ENCODE measurements at places on chromosomes 7 and 10.

DNA sequence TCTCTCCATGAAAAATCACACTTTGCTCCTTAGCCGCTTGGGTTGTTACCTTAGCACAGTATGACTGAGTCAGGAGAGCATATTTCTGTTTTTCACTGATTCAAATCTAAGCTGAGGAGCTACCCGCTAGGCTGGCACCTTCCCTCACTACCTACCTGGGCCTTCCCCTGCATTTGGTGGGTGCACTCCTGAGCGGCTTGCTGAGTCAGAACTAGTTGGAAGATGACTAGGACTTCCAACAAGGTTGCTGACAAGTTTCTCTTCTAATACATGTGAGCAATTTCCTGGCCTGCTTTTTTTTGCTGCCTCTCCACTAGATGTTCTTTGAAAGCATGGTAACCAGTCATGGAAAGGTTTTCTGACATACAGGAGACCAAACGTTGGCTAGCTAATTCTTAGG lies 43.8 kb upstream of the SEC61G start:
- DNase-seq: no peak

- DNase-seq: no peak
Observed at GRCh38 chr10:117222976-117223692, 17.8 kb upstream of the SLC18A2 start.

GRCh38 chr10:132563485-132564248 lies 26.1 kb downstream of the INPP5A start:
- no peak for DNase-seq

- DNase-seq: peak; percentile 66
Observed at GRCh38 chr7:94907811-94908322, 473 bp downstream of the PPP1R9A start.

DNA sequence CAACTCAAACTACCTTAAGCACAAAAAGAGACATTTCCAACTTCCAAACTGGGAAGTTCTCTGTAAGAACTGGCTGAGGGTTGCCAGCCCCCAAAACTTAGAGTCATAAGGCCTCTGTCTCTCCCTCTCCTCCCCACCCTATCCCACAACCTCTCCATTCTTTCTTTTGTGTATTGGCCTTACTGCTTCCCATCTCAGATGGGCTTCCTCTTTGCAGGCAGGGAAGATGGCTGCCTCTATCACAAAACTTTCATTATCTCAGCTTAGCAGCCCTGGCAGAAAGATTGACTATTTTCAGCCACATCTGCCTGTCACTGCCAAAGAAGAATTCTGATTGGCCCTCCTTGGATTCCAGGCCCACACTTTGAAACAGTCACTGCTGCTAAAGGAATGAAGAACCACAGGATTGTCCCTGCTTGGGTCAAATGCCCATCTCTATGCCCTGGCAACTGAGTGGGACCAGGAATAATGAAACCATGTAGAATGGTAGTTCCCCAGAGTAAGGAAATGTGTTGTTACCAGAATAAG lies 58.0 kb upstream of the PRKAR2B start:
- no peak for DNase-seq

DNA sequence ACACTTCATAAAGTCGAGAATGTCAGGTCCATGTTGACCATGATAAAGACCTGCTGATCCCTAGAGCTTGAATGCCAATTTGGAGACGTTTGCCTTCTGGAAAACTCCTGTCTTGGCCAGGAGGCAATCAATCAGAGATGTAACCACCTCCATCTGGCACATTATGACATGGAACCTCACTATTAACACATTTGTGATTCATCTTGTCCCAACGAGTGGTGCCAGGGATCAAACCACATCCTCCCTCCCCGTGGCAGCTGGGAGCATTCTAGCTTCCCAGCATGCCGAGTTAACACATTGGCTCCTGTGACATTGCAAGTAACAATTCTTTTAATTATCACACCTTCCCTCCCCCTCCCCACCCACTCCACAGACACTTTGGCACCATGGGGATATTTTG lies 84.0 kb upstream of the PPP1R17 start:
- DNase-seq: no peak

GRCh38 chr10:78262860-78263259 lies 229.2 kb downstream of the RPS24 start:
- no peak for DNase-seq

- no peak for DNase-seq
Observed at GRCh38 chr10:89478739-89479654, 56.4 kb downstream of the SLC16A12 start.

DNA sequence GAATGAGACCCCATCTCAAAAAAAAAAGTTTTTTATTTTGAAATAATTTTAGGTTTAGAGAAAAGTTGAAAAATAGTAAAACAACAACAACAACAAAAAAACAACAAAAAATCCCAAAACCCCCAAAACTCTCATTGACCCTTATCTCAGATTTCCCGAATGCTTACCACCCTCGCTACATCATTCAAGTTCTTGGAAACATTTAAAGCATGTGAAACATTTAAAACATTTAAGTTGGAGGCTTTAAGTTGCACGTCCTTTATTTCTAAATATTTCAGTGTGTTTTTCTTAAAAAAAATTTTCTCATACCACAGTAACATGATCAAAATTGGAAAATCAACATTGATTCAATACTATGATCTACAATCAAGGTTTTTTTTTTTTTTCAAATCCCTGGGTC lies 382 bp upstream of the ARMS2 start:
- no peak for DNase-seq

DNA sequence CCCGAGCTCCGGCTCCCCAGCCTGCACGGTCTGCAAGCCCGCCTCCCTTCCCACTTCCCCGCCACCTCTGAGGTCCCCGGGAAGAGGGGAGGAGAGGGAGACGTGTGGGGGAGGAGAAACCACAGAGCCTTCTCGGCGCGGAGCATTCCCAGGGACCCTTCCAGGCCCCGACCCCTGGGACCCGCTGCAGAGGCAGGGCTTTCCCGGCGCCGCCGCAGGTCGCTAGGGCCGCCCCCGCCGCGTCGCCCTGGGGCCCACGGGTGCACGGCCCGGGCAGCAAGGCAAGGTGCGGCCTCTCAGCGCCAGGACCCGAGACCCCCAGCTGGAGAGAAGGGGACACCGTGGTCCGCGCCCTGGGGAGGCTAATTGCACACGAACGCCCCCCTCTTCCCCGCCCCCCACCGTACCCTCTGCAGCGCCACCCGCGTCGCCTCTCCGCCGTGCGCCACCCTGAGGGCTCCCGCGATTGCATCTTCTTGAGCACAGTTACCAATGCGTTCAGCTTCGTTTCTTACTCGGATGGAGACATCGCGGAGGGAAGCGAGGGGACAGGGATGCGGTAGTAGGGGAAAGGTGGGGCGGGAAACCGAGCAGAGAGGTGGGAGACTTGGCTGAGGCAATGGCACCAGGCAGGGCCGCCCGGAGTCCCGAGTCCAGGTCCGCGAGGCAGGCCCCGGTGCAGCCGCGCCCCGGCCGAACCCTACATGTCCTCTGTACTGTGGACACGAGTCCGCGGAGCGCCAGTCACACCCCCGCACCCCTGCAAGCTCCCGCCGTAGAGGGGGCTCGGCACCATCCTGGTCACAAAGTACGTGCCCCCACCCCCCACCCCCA lies 28.9 kb downstream of the SKIDA1 start:
- peak; percentile 54 for DNase-seq

- DNase-seq: peak; percentile 26
Observed at GRCh38 chr10:6678211-6678803, 98.2 kb upstream of the PRKCQ start.

- DNase-seq: no peak
Observed at GRCh38 chr10:17235136-17235535, 7.1 kb downstream of the VIM start.

GRCh38 chr10:34360984-34361383 lies 454.1 kb downstream of the PARD3 start:
- no peak for DNase-seq

GRCh38 chr7:5766321-5766761 lies 15.1 kb downstream of the RNF216 start:
- DNase-seq: no peak

- DNase-seq: no peak
Observed at GRCh38 chr10:125175807-125176206, 15.4 kb upstream of the CTBP2 start.

DNA sequence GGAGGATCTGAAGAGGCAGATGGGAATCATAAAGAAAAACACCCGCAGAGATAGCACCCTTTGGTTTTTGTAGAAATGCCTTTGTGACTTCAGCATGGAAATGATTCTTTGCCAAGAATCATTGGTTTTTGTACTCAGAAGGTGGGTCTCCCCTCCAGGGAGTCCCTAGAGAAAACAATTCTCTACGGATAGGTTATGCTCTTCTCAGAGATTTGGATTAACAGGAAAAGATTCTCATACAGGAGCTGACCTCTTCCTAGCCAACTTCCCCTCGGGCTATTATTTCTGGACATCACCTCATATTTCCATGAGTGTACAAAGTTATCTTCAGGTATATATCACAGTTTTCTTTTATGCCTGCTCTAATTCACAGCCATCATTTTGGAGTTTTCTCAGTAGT lies 274.2 kb upstream of the HABP2 start:
- no peak for DNase-seq

DNA sequence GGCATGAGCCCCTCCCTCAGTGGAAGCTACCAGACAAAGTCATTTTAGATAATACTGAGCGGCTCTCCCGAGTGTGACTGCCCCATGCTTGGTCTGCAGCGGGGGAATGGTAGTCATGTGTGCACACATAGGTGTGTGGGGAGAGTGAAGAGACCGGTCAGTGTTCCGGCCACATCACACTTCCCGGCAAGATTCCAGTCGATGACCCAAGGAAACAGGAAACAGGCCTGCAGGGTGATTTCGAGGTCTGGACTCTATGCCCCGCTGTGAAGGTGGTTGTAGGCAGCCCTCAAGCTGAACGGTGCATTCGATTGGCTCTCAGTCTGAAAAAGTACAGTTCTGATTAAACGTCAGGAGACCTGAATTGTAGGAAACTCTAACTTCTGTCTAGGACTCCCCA lies 73.2 kb downstream of the SYPL1 start:
- DNase-seq: no peak

- DNase-seq: no peak
Observed at GRCh38 chr10:62183857-62184795, 84.5 kb downstream of the RTKN2 start.

GRCh38 chr7:47978790-47979144 lies 648 bp downstream of the HUS1 start:
- DNase-seq: no peak

- no peak for DNase-seq
Observed at GRCh38 chr10:94439275-94439861, 37.0 kb downstream of the TBC1D12 start.

- no peak for DNase-seq
Observed at GRCh38 chr7:136652635-136653370, 215.6 kb upstream of the CHRM2 start.

GRCh38 chr10:127522298-127522697 lies 26.8 kb upstream of the NPS start:
- no peak for DNase-seq

DNA sequence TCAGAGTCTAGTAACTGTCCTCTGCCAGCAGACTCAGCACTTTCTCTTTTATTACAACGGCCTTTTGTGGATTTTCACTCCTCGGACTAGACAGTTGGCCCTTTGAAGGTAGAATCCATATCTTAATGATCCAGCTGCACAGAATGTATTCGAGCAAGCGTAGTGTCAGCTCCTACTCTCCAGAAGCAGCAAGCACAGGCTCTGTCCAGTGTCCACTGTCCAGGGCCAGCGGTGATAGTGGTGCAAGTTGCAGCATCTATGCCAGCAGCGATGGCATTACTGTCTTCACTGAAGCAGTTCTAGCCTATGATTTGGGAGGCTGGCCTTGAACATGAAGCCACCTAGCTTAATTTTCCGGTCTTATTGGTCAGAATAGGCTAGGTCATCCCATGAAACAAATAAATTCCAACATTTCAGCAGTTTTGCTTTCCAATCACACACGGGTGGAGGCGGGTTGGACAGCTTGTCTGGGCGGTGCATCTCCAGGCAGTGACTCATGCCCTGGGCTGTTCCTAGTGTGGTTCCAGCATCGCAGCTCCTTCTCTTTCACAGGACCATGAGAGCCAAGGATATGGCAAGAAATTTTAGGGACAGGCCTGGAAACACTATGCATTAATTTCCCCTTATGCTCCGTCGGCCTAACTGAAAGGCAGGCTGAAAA lies 108.6 kb upstream of the KCNMA1 start:
- no peak for DNase-seq

DNA sequence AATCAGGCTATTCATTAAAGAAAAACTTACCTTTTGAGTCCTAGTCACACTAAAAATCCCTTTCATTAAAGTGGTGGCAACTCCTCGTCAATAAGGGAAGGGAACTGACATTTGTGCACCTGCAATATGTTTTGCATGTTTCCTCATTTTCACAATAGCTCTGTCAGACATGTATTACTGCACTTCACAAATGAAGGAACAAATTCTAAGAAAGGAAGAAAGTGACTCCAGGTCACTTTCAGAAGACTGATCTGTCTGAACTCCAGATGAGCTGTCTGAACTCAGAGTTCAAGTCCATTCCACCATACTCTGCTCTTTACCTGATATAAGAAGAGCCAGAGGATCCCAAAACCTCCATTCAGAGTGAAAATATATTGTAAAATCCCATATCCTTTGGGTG lies 50.3 kb upstream of the GSAP start:
- no peak for DNase-seq

GRCh38 chr10:16950656-16951601 lies 133.7 kb upstream of the RSU1 start:
- DNase-seq: no peak

DNA sequence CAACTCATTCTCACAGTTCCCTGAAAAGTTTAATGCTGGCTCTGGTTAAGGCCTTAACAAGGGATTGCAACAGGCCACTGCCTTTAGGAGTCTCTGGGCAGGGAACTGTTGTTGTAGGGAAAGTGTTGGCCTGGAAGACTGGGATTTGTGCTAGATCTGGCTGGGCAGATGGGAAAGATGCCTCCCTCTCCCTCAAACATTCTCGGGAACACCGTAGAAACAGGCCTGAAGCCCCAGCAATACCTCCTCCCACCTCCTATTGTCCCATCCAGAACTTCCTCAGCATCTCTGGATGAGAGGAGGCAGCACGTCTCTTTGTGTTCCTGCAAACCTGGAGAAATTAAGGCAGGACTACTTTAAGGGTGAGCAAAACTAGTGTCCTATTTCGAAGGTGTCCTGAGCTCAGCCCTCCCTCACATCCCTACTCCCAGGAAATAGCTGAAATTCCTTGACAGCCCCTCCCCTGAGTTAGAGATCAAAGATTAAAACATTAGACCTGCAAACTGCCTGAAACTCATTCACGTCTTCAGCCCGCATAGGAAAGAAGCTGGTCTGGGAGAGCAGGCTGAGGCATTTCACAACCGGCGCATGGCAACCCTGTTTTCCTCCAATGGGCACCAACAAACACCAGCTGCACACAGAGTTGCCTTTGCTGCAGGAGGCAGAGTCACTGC lies 10.9 kb upstream of the MAP3K8 start:
- DNase-seq: no peak

- no peak for DNase-seq
Observed at GRCh38 chr7:137847568-137848050, 835 bp upstream of the DGKI start.

GRCh38 chr7:17863809-17864143 lies 76.5 kb downstream of the SNX13 start:
- DNase-seq: no peak

- no peak for DNase-seq
Observed at GRCh38 chr7:44497155-44498027, 6.9 kb upstream of the NUDCD3 start.

DNA sequence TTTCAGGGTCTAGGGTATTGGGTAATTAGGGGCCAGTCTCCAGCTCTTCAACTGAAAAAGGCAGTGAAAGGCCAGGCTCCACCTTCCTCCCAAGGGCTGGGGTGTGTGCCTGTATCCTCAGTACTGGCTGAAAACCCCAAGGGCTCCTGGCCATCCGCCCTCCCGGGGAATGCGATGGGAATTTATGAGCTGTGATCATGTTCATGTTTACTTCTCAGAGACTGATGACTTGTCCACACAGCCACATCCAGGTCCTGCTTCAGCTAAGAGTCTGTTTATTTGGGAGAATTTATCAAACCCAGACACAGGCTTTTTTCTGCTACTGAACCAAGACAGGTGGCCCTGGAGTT lies 91.7 kb downstream of the CCDC3 start:
- DNase-seq: no peak

All from hypothalamus (tissue), 51 donors.